Fibroblast of lung (primary cell): ENCODE measurements at places on chromosomes 3 and 15.

DNA sequence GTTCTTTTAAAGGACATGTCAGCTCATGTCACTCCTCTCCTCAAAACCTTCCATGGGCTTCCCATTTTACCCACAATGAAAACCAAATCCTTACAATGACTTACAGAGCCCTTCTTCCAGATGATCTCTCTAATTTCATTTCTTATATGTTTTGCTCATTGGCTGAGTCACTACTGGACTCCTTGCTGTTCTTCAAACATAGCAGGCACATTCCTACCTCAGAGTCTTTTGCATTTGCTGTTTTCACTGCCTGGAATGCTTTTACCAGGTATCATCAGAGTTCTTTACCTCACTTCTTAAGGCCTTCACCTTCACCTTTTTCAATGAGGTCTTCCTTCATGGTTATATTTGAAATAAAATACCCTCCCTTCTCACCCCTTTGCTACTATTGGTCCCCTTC lies 57.3 kb downstream of the NECTIN3 start:
- DNase-seq, result peak; percentile 30

DNA sequence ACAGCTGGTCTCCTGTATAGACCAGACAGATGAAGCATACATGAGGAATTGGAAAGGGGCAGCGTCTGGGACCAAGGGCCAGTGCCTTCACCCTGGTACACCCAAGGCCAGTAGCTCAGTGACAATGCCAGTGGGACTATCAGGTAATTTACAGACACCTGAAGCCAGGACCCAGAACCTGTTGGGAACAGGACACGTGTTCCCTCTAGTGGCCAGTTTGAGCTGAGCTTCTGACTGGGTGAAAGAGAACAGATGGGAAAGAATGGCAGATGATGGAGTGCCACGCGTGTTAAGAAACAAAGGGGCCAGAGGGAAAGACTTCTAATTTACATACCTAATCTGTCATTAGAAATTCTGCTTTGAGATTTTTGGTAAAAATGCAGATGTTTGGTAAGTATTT lies 5.1 kb upstream of the SLC25A38 start:
- peak; percentile 5 for DNase-seq

GRCh38 chr3:150755902-150756301 lies 7.1 kb downstream of the SIAH2 start:
- peak; percentile 59 for DNase-seq

GRCh38 chr15:83287541-83288027 lies 3.1 kb upstream of the BNC1 start:
- peak; percentile 99 for DNase-seq

GRCh38 chr3:179729086-179729485 lies 76.2 kb downstream of the USP13 start:
- no peak for DNase-seq

- DNase-seq, result peak; percentile 56
Measured at GRCh38 chr3:24683633-24684384, 189.2 kb upstream of the THRB start.

DNA sequence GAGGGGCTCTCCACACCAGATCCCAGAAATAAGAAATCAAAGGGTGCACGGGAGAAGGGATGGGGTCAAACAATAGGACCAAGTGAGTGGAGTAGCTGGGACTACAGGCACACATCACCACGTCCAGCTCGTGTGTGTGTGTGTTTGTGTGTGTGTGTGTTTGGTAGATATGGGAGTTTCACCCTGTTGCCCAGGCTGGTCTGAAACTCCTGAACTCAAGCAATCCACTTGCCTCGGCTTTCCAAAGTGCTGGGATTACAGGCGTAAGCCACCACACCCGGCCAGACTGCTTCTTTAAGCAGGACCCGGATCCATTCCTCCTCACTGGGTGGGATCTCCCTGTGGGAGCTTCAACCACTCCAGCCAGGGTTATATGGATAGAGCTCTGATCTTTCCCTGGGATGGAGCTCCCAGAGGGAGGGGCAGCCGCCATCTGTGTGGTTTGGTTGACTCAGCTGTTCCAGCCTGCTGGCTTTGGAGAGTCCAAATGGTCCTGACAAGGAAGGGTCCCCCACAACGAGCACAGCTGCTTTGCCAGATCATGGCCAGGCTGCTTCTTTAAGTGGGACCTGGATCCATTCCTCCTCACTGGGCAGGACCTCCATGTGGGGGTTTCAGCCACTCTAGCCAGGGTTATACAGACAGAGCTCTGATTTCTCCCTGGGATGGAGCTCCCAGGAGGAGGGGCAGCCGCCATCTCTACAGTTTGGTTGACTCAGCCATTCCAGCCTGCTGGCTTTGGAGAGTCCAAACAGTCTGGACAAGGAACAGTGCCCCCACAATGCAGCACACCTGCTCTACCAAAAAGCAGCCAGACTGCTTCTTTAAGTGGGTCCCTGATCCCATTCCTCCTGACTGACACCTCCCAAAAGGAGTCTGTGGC lies 9.1 kb upstream of the AVEN start:
- peak; percentile 89 for DNase-seq

DNA sequence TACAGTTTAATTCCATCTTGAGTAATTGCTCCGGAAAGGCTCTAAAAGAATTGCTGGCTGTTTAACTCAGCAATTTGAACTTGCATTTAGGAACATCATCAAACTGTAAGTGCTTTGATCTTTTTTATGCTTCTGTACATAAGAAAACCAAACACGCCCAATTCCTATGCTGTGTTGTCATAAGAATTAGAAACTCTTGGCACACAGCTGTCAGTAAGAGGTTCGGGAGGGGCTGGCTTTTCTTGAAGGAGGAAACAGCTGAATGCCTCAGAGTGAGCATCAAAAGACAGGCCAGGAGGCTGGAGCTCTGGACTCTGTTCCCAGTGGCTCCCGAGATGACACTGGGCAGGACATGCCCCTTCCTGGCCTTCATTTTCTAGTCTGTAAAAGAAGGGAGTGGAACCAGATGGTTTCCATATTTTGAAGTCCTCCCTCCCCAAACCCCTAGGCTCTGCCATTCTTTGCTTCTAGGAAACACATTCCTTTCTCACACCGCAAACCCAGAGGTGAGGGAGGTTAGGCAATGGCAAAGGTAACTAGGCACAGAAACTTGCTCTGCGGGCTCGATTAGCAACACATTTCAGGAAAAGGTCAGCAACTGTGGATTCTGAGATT lies 73.7 kb upstream of the DLG1 start:
- DNase-seq, result peak; percentile 97

GRCh38 chr3:85377115-85377514 lies 418.3 kb downstream of the CADM2 start:
- DNase-seq, result no peak

- DNase-seq, result no peak
Measured at GRCh38 chr3:60309539-60310268, 941.5 kb downstream of the FHIT start.

DNA sequence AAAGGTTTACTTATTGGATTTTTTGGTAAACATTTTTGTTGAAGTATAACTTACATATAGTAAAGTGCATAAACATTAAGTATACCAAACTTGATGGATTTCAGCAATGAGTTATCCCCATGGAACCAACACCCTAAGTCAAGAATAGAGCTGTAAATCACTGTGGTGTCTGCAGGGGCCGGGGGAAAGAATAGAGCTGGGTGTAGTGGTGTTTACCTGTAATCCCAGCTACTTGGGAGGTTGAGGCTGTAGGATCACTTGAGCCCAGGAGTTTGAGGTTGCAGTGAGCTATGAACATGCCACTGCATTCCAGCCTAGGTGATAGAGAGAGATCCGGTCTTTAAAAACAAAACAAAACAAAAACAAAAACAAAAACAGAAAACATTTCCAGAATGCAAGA lies 13.3 kb upstream of the FEM1B start:
- no peak for DNase-seq

DNA sequence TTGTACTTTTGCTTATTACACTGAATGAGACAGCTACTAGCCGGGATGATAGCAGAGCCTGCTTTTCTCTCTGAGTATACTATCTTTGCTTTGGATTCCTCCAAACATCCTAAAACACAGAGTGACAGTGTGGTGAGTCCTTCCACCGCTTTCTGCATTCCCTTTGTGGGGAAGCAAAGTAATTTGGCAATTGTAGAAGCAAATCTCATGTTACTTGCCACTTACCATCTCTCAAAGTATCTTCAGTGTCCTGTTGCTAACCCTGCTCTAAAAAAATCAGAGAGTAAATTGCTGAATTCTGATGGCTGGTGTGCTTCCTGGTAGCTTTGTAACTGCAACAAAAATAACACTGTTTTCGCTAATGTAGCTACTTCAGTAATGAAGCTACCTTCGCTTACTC lies 92.4 kb upstream of the LRRFIP2 start:
- no peak for DNase-seq

- DNase-seq, result no peak
Measured at GRCh38 chr3:47772047-47772446, 9.6 kb downstream of the SMARCC1 start.

GRCh38 chr3:170090601-170090981 lies 52.8 kb downstream of the GPR160 start:
- no peak for DNase-seq

DNA sequence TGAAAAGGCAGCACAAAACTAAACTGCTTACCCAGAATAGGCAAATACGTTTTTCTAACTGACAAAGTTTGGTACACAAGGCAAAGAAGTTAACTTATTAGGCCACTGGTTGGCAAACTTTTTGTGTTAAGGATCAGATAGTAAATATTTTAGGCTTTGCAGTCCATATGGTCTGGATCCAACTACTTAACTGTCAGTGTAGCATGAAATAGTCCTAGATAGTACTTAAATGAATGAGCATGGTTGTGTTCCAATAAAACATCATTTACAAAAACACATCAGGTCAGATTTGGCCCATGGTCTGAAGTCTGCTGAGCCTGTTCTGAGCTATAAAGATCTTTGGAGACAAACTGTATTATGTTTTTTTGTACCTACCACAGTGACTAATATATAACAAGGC lies 136.9 kb downstream of the PCCB start:
- no peak for DNase-seq

DNA sequence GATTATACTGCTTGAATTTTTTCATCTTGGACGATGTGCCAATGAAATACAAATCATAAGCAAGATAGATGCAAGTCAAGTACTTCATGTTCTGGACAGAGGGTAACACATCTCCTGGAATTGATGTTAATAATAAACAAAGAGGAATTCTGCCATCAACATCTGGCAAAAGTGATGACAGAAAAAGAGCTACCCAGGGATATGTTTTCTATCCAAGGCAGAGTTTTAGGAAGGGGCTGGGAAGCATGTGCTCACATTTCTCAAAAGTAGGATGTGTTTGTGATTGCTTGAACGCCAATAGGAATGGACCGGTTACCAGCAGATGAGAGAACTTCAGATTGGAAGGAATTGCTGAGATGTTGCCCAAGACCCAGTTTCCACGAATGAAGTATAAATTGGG lies 242.6 kb upstream of the AGTR1 start:
- DNase-seq, result peak; percentile 11

DNA sequence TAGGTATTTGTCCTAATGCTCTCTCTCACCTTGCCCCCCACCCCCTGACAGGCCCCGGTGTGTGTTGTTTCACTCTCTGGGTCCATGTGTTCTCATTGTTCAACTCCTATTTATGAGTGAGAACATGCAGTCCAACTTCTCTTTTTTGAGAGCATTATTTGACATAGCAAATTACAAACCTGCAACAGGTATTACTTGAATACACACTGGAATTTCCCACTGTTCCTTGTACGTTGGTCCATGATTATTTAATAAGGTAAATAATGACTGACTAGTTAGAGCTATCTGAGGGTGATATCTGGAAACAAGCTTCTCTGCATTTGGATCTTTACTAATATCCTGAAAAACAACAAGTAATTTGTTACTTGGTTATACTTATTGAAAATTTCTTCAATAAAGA lies 24.1 kb downstream of the ICE2 start:
- DNase-seq, result no peak

- DNase-seq, result no peak
Measured at GRCh38 chr15:28079313-28079969, 19.7 kb downstream of the OCA2 start.
